Body of pancreas (tissue), 4 donors: ENCODE measurements at places on chromosomes 12 and 14. TPM values are rescaled to one million over a fixed set of nuclear protein-coding genes. Genes with fewer than 3 reads are reported as not detected.

HRK gene
- not detected for total RNA-seq

RBP5 gene
- not detected for total RNA-seq

SYNDIG1L gene
- total RNA-seq, result not detected

PELI2 gene
- 31.6 TPM for total RNA-seq

MIPOL1 gene
- 8.6 TPM for total RNA-seq

KRT85 gene
- total RNA-seq, result not detected
